NCI-H748 treated with DMSO at 0.1 percent for 48 hours (cell line): ENCODE measurements at places on chromosomes 7 and 10.

DNA sequence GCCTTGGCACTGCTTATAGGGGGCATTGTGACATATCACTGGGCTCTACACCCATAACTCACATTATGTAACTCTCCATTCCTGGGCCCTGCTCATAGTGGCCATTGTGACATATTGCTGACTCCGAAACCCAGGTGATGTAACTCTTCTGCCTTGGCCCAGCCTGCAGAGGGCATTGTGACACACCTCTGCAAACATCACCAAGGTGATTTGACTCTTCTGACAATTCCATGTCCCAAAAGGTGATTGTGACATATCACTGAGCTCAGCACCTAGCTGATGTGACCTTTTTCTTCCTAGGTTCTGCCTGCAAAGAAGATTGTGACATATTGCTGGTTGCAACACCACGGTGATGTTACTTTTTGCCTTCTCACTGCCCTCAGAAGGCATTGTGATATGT is 36.5 kb upstream of the ZNF680 start:
- DNase-seq: no peak

DNA sequence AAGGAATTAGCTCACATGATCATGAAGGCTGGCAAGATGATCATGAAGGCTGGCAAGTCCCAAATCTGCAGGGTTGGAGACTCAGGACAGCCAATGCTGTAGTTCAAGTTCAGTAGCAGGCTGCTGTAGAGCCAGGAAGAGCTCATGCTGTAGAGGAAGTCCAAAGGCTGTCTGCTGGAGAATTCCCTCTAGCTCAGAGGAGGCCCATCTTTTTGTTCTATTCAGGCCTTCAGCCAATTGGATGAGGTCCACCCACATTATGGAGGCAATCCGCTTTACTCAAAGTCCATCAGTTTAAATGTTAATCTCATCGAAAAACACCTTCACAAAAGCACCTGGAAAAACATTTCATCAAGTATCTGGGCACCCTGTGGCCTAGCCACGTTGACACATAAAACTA is 24.8 kb upstream of the FAM171A1 start:
- no peak for DNase-seq

DNA sequence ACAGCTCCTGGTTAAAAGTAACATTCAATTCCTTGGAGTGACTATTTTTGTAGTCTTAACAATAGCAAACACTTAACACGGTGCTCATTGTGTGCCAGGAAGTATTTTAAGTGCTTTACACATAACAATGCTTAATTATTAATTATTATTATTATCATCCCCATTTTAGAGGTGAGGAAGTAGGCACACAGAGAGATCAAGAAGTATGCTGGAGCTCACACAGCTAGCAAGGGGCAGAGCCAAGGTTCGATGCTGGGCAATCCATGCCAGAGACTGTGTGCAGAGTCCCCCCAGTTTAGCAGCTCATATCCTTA is 48.2 kb upstream of the SMNDC1 start:
- no peak for DNase-seq

- DNase-seq: no peak
Measured at GRCh38 chr7:131882321-131882720, 325.9 kb upstream of the PODXL start.

- no peak for DNase-seq
Measured at GRCh38 chr10:124354411-124355382, 64.0 kb downstream of the OAT start.

GRCh38 chr7:27194686-27195379 is 5.1 kb downstream of the HOXA13 start:
- DNase-seq: no peak

DNA sequence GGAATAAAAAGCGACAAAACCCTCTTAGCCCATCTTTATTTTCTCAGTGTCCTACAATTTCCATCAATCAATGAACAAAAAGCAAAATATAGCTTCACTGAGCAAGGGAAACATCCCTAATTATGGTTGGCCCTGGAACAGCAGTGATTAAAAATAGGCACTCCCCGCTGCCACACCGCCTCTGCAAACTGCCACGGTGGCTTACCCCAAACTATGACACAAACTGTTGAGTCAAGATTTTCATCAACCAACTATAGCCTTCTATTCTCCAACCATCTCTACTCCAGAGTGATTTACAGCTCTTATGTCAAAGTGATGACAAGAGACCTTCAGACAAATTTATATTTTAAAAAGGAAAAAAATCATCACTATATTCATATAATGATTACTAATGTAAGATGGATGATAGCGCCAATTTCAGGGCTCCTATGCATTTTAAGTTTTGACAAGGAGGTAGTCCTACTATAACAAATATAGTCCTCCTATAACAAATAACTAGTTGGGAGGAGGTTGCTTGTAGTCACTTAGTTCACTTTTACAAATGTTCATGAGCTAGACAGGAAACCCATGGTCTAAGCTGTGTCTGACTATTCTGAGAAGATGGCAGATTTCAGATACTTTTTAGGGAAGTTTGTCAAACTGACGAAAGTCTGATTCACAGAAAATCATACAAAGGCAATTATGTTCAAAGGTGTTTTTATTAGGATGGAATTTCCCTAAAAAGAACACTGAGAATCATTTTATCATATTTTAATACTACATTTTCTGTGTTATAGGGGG is 26.3 kb downstream of the DENND11 start:
- DNase-seq: no peak

GRCh38 chr10:104049504-104050250 is 36.0 kb downstream of the COL17A1 start:
- no peak for DNase-seq

GRCh38 chr7:118214833-118215182 is 9.7 kb upstream of the ANKRD7 start:
- DNase-seq: no peak

DNA sequence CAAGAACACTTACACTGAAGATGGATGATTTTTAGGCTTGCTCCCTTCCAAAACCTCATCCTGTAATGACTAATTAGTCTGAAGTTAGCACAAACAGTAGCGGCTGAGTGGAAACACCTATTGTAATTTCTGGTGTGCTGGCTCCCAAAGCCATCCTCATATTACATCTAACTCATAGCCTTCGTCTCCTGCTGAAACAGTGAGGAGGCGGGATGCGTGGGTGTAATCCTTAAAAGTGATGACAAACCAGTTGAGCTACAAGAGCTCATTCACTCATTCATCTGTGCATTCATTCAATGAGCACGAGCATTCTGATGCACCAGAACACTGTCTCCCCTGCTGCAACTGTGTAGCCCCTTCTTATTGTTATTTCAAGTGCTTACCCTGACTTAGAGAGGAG is 235.3 kb downstream of the CALN1 start:
- no peak for DNase-seq

GRCh38 chr10:90222372-90222771 is 521.0 kb downstream of the KIF20B start:
- no peak for DNase-seq

DNA sequence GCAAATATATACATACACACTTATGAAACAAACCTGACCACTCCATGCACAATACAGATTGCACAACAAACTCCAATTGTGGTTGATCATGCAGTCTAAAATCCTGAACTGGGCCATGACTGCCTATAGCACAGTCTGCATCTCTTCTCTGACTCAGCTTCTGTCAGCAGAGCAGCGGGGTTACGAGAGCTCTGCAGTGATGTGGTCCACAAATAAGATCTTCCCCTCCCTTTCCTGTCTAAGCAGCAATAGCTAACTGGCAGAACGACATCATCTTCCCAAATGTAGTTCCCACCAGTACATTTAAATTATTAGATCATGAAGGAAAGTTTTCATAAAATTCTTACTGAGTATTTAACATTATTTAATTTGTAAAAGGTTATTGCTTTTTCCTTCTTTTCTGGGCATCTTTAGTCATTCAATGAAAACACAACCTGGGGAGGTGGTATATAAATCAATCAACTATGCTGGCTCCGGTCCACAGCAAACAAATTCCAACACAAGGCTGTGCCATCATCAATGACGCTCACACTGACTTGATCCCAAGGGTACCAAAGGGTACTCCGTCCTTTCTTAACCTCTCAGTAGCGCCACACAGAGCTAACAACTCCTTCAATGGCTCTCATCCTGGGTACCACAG is 17.1 kb downstream of the ARHGAP21 start:
- no peak for DNase-seq

DNA sequence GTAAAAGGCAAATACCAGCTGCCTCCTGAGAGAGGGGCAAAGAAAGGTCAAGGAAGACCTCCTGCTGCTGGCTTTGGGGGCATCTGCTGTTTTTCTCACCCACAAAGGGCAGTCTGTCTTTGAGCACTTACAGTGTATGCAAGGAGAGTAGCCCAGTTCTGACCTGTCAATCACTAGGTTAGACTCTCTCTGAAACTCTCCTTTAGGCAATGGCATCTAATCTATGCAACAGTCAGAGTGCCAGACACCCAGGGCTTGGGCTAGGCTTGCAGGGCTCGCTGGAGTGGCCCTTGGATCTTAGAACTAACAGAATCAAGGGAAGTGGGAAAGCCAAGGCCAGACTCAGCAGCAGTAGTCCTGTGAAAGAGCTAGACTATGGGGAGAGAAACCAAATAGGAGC is 522.9 kb downstream of the NRG3 start:
- no peak for DNase-seq

DNA sequence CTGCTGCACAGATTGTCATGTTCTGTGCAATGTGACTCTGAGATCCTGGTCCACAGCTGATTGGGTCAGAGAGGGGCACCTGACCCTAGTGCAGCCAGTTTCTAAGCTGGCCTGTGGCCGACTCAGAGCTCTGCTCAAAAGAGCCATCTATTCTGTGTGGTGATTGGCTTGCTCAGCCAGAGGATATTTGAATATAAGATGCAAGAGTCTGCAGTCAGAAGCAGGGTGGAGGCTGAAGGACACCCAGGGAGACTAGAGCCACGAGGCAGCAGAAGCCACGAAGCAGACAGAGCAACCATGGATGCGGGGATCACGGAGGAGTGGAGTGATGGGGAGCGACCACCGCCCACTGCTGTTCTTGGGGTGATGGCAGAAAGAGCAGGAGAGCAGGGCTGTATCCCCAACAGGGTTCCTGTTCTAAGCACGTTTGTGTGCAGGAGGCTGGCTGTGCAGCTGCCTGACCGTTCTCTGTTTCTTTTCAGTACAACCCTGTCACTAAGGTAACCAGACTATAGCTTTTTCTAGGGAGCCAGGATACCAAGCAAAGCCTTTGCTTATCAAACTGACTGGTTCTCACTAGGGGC is 19.5 kb upstream of the RHEB start:
- no peak for DNase-seq
